ENCODE measurements at places on chromosomes 13 and 19.

GRCh38 chr19:49718511-49718910, 27.6 kb downstream of the CPT1C start:
- no peak for DNase-seq

DNA sequence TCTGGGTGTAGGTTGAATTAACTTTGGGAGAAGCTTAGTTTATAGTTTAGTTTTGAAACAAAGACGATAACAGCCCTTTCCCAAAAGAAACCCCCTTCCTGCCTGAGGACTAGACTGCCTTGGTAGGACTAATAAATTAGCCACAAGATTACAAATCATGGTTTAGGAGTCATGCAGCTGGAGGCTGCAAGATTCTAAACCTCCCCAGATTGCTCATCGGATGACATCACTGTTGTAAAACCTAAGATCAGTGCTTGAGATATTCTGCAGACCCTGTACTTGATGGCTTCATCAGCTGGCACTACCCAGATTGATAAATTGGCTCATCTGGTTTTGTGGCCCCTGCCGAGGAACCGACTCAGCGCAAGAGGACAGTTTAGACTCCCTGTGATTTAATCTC, 35.9 kb upstream of the MPHOSPH8 start:
- no peak for DNase-seq

- no peak for DNase-seq
Observed at GRCh38 chr19:57688011-57688763, 6.4 kb downstream of the ZNF551 start.

DNA sequence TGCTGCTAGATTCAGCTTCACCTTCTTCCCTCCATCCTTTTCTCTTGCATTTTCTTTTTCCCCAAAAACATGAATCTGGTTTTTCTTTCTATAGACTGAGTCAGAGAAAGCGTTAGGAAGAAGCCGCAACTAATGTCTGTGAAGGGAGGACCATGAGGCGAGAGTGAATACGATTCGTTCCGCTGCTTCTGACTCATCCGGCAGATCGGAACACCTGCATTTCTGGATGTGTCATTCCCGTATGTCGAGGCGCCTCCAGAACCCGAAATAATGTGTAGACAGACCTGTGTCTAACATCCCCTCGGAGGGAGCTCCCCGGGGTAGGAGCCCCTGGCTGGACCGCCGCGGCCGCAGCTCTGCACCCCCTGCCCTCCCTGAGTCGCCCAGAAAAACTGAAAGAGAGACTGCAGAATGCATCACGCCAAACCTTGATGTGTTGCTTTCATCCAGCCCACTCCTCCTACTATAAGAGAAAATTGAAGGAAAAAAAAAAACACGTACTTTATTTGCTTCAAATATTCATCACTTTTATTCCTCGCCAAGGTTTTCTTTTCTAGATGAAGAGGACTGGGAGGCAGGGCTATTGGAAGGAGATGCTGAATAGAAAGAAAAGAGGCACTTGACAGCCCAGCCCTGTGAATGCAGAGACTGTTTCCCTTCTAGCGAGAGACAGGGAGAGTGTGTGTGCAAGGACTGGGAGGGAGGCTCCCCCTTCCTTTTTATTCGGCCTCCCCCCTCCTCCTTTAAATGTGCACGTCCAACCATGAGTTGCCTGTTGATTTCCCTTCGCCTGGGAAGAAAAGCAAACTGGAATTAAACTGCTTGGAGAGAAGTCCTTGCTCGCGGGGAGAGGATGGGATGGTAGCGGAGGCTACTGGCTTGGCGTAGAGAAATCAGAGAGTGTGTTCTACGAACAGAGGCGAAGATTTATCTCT, 616 bp upstream of the PCDH17 start:
- DNase-seq, result no peak

DNA sequence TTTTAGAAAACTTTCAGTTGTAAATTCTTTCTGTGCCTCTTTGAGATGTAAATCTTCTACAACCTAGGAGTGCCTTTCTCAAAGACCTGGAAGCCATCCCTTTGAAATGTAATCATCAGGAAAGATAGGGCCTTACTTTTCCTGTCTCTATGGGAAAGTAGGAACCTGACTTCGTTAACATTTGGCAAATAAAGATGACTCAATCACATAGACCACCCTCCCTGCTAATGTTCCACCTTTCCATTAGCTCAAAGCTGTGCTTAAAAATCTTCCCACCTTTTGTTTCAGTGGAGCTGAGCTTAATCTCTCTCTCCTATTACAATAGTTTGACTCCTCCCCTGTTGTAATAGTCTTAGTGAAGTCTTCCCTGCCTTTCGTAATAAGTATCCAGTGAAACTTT, 247.7 kb downstream of the OLFM4 start:
- no peak for DNase-seq

DNA sequence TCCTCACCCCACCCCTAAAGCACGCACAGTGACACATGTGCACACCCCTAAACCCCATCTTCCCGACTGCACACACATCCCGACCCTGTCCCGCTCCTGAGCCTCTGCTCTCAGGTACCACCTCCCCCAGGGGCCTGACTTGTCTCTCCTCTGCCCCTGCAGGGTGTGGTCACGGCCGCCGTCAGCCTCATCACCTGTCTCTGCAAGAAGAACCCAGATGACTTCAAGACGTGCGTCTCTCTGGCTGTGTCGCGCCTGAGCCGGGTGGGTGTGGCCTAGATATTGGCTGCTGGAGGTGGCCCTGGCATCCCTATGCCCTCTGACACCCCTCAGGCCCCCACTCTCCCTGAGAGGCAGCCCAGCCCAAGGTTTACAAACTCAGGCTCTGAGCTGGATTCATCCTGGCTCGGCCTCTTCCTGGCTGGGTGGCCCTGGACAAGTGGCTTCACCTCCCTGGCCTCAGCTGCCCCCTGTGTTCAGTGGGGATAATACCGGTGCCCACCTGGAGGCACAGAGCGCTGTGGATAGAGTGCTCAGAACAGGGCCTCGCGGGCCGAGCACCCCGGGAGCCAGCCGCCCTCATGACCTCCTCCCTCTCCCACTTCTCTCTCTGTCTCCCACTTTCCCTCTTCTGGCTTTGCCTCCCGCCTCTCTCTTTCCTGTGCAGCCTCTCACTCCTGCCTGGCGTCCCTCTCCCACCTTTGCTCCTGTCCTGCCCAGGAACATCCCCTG, 20.1 kb downstream of the FUZ start:
- DNase-seq, result no peak

DNA sequence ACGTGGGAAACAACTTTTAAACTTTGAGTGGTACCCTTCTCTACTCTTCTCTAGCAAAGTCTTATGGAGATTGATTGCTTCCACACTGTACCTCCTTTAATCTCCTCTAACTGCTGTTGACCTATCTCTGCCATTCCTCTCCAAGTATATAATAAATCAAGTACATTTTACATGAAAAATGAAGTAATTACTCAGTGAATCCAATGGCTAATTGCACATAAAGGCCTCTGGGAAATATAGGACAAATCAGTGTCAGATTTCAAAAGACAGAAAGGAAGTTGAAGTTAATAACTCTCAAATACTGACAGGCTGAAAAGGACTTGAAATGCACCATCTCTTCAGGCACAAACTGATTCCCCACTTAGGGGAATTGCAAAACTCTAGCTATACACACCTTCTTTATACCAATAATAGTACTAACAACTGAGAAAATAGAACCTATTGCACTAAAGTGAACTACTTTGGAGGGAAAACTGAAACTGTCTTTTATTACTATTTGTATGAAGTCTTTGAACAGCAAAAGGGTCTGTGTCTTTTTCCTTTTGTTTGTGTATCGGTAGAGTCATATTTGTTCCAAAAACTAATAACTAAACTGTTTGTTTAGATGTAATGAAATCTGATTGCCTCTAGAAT, 701.1 kb downstream of the PCDH9 start:
- DNase-seq, result no peak

DNA sequence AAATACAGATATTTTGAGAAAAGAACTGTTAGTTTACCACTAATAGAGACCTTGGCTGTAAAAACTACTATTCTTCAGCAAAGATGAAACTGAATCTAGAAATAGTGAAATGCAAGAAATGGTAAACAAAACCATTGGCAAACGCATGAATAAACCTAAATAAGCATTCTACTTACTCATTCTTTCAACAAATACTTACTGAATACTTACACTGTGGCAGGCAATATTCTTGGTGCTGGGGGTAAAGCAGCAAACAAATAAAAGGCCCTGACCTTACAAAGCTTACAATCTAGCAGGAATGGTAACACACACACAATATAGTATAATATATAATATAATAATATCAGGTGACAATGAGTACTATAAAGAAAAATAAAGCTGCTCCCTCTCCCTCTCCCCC, 38.7 kb downstream of the KATNAL1 start:
- no peak for DNase-seq

- no peak for DNase-seq
Observed at GRCh38 chr19:31598730-31599238, 249.5 kb upstream of the TSHZ3 start.

GRCh38 chr19:48915757-48916156, 15.6 kb downstream of the NUCB1 start:
- no peak for DNase-seq

GRCh38 chr13:33710924-33711323, 107.0 kb upstream of the RFC3 start:
- DNase-seq, result no peak

DNA sequence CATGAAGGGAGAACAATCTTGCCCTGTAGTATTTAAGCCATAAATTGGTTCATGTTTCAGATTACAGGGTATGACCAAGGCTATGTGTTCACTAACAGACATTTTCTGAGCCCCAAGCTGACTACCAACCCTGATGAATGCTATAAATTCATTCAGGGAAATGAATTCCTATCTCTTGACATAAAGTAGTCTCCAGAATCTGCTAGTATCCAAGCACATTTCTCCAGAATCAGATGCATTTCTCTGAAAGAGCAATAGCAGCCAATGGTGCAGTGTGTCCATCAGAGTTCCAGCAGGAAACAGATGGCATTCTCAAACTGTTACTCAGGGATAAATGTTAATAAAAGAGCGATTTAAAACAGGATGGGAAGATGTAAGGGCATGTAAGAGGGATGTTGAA, 226.4 kb downstream of the COG6 start:
- no peak for DNase-seq

- no peak for DNase-seq
Observed at GRCh38 chr13:80389073-80390038, 48.4 kb upstream of the SPRY2 start.

DNA sequence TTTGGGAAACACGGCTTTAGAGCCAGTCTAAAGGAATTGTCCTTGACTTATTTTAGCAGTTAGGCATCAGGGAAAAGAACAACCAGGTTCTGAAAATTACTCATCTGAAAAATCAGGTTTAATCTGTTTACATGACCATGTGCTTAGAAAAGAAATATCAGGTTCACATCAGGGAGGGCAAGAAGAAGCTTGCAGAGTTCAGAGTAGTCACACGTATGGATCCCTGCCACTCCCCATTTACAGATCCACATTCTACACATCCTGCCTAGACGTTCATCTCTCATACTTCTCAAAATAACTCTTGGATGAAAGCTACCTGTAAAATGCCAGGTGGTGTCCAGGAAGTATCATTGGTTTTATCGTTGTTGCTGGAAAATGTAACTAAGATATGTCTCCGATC, 14.0 kb upstream of the PHF11 start:
- DNase-seq, result no peak

DNA sequence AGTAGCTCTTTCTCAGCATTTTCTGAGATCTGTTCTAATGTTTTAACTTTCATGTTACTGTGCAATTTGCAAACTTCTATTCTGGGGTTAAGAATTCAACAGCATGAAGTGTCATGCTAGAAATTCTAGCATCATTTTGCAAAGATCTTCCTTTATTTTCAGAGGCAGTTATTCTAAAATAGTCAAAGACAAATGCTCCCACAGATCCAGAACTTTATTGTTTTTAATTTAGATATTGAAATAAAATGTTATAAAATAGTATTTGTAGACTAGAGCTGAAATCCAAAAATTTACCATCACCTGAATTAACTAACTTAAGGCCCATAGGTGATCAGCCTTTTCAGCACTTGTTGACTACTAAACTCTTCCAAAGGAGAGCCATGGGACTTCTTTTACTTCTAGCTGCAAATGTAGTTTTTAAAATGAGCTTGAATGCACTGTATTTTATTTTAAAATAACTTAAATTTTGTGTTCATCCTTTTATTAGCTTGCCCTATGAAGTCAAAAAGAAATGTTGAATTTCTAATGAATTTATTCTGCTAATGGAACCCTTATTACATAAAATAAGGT, 3.2 kb downstream of the MAB21L1 start:
- DNase-seq, result no peak

DNA sequence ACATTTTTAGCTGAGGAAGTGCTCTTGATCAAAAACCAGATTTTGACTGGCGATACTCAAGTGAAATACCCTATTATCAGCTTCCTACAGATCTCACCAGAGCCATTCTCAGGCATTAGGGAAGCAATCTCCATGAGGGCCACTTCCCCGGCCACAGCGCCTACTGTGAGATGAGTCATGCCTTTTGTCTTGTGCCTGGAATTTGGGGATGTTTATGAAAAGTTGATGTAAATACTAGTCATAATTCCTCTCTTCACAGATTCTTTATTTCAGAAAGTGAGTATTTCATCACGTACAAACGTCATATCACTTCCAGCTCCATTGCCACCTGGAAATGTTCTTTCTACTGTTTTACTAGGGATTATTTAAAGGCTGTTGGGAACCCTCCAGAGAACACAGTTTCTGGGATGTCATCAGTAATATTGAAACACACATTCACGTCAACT, 25.3 kb upstream of the SLC46A3 start:
- no peak for DNase-seq

DNA sequence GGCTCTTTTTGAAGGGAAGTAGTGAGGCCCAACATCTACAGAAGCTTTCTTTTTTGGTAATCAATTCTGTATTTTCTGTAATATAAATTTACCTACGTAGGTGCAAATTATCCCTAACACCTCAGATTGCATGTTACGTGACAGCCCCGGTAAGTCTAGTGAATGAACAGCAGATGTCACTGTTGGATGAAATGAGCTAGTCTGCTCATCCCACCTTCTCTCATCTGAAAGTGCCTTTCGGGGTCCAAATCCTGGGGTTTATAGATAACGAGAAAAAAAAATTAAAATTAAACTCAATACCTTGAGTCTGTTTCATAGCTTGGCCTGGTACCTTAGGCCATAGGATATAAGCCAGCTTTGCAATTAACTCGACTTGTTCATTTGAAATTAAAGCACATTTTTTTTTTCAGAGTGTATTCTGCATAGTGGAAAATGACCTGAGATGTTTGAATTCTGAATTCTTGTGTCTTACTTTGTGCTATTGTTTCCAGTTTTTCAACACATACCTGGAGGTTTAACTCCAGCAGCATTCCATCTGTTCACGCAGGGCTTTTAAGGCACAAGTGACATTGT, 548.2 kb downstream of the GPC5 start:
- no peak for DNase-seq

All from amniotic stem cell (primary cell).